Stimulated activated naive B cell treated with anti-CD40 and anti-IgM and Interleukin-4, amounts not matched to agents 10 μg/mL and 1 μg/mL and 100 μg/mL, for 72 hours (primary cell): ENCODE measurements at places on chromosomes 6 and 20.

DNA sequence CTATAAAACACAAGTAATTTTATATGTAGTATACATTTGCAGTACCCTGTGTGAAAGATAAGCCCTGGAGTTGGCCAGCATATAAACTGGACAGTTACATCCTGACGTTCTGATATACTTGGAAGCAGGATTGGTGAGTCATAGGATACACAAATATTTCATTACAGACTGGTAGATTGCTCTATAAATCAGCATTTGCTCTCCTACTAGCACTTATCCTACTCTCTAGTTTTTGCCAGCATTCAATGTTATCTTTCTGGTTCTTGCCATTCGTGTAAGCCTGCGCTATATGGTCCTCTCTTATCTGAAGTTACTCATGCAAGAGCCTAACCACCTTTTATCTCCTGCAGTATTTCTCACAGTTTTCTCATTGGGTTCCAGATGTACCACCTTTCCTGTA, 680.2 kb upstream of the MMS22L start:
- no peak for DNase-seq

- DNase-seq, result no peak
Measured at GRCh38 chr6:29506446-29507067, 18.8 kb upstream of the MAS1L start.

- DNase-seq, result no peak
Measured at GRCh38 chr20:3203315-3204123, 963 bp downstream of the DDRGK1 start.

DNA sequence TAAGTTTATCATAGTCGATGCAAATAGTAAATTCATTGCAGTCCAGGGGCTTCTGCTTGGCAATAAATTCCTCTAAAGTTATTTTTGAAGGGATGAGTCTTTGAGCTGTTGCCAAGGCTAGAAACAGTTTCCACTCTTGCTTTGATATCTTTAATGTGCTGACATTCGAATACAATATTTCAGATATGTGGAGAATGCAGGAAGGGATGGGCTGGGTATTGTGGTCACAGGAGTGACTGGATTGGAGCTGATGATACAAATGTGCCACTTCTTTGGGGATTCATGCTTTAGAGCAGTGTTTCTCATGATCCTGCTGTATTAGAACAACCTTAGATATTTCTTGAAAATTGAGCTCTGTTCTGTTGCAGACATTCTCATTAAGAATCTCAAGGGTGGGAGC, 139.0 kb downstream of the PRDM13 start:
- no peak for DNase-seq

GRCh38 chr6:119255492-119255891, 94.1 kb downstream of the MAN1A1 start:
- DNase-seq, result no peak

DNA sequence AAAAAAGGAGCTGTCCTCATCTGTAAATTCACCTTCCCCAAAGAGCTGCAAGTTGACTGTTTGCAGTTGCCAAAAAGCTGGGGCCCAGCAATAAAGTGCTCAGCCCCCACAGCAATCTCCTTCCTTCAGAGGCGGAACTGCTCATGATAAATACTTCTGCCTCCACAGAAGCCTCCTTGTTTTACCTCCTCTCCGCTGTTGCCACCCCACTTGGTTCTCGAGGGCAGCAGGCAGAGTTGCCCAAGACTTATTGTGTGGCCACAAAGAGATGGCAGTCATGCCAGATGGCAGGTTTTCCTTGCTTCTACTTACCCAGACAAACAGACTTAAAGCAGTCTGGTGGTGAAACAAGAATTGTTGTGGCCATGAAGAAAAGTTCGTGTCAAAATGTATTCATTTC, 66.3 kb downstream of the SLX4IP start:
- DNase-seq, result no peak

DNA sequence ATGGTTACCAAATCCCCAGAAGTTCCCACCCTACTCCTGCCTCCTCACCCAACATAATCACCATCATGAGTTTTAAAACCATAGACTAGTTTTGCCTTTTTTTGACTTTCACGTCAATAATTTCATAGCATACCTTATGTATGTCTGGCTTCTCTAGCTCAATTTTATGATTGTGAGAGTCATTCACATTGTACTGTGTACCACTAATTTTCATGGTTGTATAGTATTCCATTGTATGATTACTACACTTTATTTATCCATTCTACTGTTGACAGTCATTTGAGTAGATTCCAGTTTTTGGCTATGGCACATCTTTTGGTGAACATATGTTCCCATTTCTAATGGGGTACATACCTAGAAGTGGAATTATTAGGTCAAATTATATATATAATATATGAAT, 195.3 kb upstream of the TCF21 start:
- DNase-seq, result no peak

GRCh38 chr6:84016029-84016428, 17.5 kb upstream of the MRAP2 start:
- no peak for DNase-seq
